ENCODE measurements at places on chromosomes 5 and 9. TPM values are rescaled to one million over a fixed set of nuclear protein-coding genes. Genes with fewer than 3 reads are reported as not detected.

Gene SPATA6L
- total RNA-seq = 2.1 TPM

Gene QRFP
- total RNA-seq = not detected

Gene C1QTNF3
- total RNA-seq = 0.23 TPM

Gene TMEM252
- total RNA-seq = not detected

Gene IRX1
- total RNA-seq = not detected

Gene WWC1
- 87.1 TPM for total RNA-seq

Gene SH3PXD2B
- total RNA-seq = 20.1 TPM

Gene CDH6
- 0.10 TPM for total RNA-seq

Gene CDHR2
- total RNA-seq = 0.08 TPM

Gene ENTPD2
- 0.67 TPM for total RNA-seq

Gene TEX48
- not detected for total RNA-seq

Gene FBXW2
- total RNA-seq = 43.8 TPM

Gene LHX3
- total RNA-seq = 0.09 TPM

Gene PCDH12
- total RNA-seq = not detected
